ENCODE measurements at places on chromosomes 7 and 10.

DNA sequence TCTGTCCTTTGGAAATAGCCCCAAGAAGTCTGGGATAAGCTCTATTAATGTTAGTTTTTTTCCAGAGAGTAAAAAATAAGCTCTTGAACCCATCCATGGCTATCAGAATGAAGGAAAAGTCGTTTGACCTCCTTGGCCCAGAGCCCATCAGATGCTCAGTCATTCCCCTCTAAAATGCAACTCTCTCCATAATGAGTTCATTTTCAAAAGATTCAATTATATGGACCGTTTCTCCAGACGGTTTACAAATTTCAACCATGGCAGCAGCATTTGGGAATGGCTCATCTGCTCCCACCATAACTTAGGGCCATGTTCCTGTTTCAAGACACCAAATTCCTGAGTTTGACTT lies 220.0 kb downstream of the PTPRN2 start:
- DNase-seq: no peak

GRCh38 chr7:95028683-95029082 lies 121.3 kb downstream of the PPP1R9A start:
- no peak for DNase-seq

DNA sequence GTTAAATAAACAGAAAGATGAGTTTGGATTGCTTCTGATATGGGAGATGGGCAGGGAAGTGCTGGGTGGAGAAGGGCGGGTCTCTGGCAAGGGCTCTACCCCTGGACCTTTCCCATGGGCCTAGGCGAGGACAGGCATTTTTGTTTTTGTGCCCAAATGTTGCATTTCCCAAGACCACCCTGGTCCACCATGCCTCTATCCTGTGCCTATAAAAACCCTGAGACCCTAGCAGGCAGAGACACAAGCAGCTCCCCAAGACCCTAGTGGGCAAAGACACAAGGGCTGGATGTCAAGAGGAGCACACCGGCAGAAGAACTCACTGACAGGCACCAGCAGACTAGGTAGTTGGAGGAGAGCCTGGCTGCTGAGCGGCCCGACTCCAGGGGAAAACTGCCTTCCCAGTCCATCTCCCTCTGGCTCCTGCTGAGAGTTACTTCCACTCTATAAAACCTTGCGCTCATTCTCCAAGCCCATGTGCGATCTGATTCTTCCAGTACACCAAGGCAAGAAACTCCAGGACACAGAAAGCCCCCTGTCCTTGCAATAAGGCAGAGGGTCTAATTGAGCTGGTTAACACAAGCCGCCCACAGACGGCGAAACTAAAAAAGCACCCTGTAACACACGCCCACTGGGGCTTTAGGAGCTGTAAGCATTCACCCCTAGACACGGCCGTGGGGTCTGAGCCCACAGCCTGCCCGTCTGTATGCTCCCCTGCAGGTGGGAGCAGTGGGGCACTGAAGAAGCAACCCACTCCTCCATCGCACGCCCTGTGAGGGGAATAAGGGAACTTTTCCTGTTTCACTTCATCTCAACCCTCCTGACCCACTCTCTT lies 291.4 kb downstream of the PTPRN2 start:
- DNase-seq: no peak

- no peak for DNase-seq
Observed at GRCh38 chr7:43784030-43784584, 25.6 kb downstream of the BLVRA start.

GRCh38 chr7:155878674-155879073 lies 66.4 kb upstream of the SHH start:
- DNase-seq: no peak

DNA sequence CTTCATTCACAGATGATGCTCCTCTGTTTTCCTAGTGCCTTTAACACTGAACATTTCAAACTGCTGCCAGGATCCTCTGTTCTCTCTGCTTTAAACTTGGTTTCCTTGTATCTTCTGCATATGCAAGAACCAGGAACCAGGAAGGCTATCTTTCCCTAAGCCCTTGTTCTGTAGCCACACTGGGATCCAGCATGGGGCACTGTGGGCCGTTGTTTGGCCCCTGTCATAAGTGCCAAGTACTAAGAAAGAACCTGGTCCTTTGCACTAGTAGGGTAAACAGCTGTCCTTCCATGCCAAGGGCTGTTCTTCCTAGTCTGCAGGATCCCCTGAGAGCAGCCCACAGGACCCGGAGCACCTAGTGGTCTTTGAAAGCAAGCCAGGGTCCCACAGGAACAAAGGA lies 49.0 kb upstream of the TRIM8 start:
- DNase-seq: no peak

GRCh38 chr7:63071396-63071795 lies 927.3 kb upstream of the ZNF722 start:
- no peak for DNase-seq

- DNase-seq: no peak
Observed at GRCh38 chr10:48463318-48464003, 141.4 kb downstream of the ARHGAP22 start.

- DNase-seq: no peak
Observed at GRCh38 chr7:41275255-41275654, 427.6 kb downstream of the INHBA start.

GRCh38 chr7:108442039-108442568 lies 14.1 kb downstream of the NRCAM start:
- DNase-seq: no peak

- no peak for DNase-seq
Observed at GRCh38 chr7:117835016-117835664, 38.1 kb downstream of the CTTNBP2 start.

DNA sequence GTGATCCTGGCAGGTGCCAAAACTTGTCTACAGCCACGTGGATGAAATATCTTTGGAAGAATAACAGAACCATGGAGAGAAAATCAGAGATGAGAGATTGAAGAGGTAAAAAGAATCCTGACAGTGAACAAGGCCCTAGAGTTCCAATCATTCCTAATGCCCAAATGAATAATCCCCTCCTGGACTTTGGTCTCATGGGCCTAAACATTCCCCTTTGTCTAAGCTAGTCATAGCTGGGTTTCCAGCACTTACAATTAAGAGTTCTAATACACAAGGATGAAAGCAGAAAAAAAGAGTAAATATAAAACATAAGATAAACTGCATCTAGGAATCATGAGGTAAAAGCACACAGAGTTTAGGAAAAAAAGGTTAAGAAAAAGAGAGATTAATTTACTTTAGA lies 40.2 kb downstream of the ARHGAP12 start:
- DNase-seq: no peak

DNA sequence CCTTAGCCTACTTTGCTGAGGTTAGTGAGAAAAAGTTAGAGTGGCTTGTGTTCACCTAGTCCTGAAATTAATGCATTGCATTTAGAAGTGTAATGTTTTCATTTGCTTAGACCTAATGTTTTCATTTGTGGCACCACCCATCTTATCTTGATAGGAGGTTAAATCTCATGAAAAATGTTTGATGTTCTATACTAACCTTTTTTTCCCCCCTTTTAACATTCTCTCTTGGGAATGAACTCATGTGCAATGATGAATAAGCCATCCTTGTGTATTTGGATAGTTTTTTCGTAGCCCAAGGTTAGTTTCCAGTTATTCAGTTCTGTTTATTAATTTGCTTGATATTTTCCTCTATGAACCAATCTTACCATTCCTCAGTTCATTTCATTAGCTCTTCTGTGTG lies 2.8 kb downstream of the FHIP2A start:
- no peak for DNase-seq

DNA sequence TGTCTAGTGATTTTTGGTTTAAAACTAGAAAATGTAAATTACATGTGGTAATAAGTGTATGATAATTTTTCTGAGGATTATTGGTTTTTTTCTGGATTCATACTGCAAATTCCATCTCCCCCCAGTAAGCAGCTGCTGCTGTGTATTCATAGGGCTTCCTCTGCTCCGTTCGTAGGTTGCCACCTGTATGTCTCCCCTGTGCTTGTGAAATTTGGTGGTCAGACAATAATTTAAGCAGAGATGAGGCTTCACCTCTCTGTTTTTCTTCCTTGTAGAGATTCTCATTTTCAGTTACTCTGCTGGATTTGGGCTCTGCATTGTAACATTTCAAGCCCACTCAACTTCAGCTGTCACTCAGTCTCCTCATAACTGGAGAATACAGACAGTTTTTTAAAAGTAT lies 50.9 kb downstream of the FOXI2 start:
- DNase-seq: no peak

DNA sequence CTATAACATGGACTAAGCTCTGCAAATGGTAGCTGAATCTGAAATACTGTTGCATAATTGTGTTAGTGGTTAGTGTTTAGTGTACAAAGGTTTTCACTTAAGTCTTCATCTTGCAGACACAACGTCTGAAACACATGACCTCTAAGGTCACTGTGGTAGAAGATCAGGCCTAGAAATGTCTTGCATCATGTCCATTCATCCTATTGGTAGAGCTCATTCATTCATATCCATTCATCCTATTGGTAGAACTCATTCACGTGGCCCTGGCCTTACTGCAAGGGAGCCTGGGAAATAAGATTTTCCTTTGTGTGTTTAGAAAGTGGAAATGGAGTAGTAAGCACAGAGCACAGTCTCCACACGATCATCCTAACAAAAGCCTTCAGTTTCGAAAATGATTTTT lies 485.8 kb downstream of the PLXNA4 start:
- DNase-seq: no peak

GRCh38 chr7:127527561-127527960 lies 57.8 kb downstream of the GCC1 start:
- no peak for DNase-seq

GRCh38 chr10:30348378-30348776 lies 701 bp downstream of the MTPAP start:
- no peak for DNase-seq
